ENCODE measurements at places on chromosomes 5 and 9.

DNA sequence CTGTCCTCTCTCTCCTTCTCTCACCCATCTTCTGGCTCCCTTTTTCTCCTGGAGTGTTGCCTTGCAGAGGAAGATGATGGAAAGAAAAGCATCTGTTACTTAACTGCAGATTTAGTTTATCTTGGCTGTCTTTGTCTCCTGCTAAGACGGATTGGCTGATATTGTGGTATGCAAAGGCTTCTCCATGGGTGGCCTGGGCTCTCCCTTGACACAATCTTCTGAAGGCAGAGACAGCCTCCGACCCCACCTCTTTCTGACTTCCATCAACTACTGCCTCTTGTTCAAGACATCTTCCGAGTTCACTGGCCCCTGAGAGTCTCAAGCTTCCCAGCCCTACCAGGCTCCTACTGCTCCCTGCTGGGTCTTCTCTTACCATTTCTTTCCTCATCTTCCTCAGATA is 403.7 kb downstream of the LRRC70 start:
- DNase-seq: peak; percentile 20

DNA sequence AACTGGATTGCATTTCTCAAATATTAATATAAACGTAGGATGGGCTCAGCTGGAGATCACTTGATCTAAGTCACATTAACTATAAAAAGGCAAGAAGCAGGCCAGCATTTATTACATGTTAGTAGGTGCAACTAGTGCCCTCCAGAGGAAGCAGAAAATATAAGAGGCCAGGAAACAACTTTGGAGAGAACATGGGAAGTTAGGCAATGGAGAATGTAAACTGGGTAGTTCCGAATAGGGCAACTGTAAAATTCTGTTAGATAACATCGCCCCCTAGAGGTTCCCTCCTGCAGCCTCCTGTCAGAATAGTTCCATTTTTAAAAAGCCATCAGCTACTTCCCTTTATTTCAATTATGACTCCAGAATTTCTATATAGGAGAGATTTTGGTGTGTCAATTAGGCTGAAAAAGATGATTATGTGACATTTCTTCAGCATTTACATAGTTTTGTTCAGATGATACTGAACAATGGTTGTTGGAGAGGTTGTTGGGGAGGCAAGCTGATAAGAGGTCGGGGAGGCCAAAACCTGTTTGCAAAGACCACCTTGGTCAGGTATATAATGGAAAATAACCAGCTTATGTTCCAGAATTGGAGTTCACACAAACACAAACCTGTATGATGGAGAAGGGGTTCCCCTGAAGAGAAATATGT is 22.4 kb downstream of the CCL28 start:
- DNase-seq: peak; percentile 56

GRCh38 chr5:23089286-23089685 is 236.1 kb upstream of the CDH12 start:
- DNase-seq: no peak

- DNase-seq: no peak
Observed at GRCh38 chr5:60417500-60418181, 282.3 kb downstream of the DEPDC1B start.

DNA sequence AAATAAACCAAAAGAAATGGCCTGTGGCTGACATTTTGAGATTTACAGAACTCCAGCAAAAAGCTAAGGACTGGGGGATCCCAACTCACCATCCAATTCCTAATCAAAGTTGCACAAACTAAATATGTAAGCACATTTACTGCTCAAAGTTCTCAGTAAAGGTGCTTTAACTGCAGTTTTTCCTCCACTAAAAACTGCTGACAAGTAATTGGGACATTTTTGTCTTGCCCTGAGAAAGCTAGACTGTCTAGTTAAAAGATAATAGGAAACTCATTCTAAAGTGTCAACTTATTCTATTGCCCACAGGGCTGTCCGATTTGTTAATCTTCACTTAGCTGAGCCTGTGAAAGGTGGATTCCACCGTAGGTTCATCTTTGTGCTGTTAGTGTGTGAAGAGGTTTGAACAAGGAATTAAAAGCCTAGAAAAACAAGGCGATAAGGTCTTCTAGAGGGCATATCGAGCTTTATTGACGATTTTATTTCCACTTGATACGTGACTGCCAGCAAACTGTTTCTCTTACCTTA is 1.0 kb downstream of the DOCK8 start:
- no peak for DNase-seq

GRCh38 chr9:76158713-76159112 is 235.5 kb downstream of the RFK start:
- no peak for DNase-seq

DNA sequence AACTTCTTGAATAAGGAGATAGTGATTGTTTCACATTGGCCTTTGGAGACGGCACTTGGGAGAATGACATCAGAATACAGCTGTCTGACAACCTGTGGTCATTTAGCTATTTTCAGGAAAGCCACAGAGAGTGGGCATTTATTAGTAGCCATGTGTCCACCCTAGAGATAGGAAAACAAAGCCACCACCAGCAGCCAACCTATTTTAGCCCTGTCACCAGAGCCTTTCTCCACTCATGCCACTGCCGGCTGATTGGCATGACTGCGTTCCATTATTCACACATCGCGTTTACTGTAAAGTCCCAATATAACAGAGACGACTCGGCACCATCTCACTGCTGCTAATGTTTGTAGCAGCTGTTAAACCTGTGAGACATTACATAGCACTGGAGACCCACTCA is 330.1 kb downstream of the NDUFS4 start:
- no peak for DNase-seq

DNA sequence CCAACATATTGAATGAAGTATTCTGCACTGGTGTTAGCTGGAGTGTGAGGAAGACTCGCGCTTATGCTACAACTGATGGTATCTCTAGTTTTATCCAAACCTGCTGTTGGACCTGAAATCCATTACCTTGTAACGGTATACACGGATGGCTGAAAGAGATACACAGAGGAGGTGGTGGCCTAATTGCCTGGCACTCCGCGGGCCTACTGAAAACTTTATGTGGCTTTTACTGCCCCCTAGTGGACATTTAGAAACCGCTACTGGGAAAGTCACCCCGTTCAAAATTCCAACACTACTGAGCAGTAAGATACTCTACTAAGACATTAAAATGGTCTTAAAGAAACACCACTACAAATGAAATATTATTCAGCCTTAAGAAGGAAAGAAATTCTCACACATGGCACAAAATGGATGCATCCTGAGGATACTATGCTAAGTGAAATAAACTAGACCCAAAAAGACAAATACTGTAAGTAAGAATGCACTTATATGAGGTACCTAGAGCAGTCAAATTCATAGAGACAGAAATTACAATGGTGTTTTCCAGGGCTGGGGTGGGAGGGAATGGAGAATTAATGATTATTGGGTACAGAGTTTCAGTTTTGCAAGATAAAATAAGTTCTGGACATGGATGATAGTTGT is 100.4 kb downstream of the TTLL11 start:
- DNase-seq: no peak

- DNase-seq: no peak
Observed at GRCh38 chr9:33254211-33254610, 10.3 kb downstream of the BAG1 start.

GRCh38 chr9:137610944-137611343 is 5.5 kb downstream of the ARRDC1 start:
- no peak for DNase-seq

DNA sequence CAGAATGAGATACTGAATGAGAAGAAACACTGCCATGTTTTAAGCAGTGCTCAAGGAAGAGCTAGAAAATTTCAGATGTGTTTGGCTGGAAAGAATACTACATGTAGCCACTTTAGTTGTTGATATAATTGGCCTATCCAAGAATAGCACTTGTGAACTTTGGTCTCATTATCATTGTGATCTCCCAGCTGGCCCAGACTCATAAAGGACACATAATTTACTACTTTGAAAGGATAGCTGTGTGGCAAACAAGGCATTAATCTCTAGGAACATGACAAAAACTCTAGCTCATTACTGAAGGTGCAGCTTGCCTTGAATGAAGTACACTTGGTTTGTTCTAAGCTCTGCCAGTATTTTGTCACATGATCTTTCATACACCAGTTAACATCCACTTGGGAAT is 356.3 kb downstream of the CSNK1G3 start:
- DNase-seq: no peak

GRCh38 chr5:146646441-146646840 is 130.5 kb upstream of the GPR151 start:
- DNase-seq: no peak

GRCh38 chr5:145198525-145199260 is 636.4 kb downstream of the PRELID2 start:
- DNase-seq: no peak

GRCh38 chr5:105639068-105639467 is 2031.7 kb downstream of the EFNA5 start:
- DNase-seq: no peak

GRCh38 chr9:101677861-101678260 is 60.6 kb downstream of the GRIN3A start:
- DNase-seq: no peak

DNA sequence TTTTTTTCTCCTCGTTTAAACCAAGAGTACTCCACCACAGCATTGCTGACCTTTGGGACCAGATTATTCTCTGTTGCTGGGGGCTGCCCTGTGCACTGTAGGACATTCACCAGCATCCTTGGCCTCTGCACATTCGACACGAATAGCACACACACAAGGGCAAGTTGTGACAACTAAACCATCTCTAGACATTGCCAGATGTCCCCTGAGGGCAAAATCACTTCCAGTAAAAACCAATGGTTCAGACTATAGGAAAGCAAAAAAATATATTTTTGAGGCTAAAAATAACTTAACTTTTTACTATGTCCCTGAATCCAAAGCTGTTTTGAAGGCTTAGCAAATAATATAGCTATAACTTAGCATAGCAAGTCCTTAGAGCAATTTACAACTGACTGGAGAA is 65.9 kb downstream of the SEMA5A start:
- DNase-seq: no peak

DNA sequence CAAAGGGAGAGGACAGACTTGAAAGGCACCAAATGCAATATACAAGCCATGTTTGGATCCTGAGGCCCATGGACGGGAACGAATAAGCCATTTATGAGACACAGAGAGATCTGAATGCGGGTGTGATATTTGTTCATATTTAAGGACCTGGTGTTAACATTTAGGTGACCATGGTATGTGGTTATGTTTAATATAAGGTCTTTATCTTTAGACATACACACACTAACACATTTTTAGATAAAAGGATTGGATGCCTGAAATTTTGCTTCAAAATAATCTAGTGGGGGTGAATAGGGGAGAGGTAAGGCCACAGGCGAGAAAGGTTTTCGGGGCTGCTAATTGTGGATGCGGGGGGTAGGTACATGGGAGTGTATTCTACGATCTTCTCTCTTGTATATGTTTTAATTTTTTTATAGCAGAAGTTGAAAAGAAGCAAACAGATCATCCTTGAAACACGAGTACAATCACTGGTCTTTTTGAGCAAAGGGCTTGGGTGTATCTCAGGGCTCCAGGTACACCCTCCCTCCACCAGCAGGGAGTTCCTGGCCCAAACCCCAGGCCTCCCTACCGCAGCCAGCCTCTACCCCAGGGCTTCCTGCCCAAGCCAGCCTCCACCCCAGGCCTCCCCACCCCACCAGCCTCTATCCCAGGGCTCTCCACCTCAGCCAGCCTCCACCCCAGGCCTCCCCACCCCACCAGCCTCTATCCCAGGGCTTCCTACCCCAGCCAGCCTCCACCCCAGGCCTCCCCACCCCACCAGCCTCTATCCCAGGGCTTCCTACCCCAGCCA is 12.2 kb downstream of the AKNA start:
- DNase-seq: no peak

GRCh38 chr5:27911216-27911615 is 872.8 kb upstream of the CDH9 start:
- no peak for DNase-seq

DNA sequence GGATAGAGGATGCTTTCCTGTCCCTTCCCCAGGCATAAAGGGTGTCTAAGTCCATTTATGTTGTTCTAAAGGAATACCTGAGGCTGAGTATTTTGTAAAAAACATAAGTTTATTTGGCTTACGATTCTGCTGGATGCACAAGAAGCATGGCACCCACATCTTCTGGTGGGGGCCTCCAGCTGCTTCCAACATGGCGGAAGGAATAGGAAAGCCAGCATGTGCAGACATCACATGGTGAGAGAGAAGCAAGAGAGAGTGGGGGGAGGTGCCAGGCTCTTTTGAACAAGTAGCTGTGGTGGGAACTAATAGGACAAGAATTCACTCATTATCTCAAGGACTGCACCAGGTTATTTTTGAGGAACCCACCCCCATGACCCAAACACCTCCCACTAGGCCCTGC is 77.2 kb downstream of the ADCY2 start:
- DNase-seq: no peak

- DNase-seq: no peak
Observed at GRCh38 chr5:76861612-76862011, 11.8 kb downstream of the S100Z start.

DNA sequence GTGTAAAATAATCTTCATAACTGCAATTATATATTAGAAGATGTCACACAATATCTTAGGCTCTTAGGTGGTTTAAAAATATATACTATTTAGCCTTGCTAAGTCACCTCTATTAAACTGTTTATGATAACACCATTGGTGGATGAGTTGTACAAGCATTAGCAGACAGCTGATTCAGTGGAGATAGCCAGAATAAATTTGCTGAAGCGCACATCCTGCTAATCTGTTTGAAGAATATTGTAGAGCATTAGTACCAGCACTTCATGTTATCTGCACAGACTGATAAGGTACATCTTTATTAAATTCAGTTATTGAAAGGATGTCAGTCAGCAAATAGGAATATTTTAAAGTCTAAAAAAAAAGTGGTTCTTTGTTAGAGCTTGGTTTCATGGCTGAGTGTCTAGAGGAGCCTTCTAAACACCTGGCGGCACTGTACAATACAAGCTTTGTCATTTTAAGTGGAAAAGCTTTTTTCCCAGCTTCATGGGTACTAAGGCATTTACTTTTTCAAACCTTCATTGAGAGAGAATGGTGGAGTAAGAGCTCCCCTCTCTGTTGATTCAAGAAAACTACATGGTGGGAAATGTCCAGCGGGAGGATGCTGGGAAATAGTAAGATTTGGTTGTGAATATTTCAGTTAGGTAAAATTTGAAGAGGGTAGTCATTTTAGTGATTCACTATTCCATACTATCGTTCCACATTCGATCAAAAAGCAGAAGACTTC is 275.1 kb downstream of the SLF1 start:
- peak; percentile 38 for DNase-seq

- DNase-seq: no peak
Observed at GRCh38 chr9:79542735-79543620, 28.8 kb upstream of the TLE4 start.

- DNase-seq: no peak
Observed at GRCh38 chr5:4544049-4544670, 596.0 kb upstream of the ADAMTS16 start.

- DNase-seq: no peak
Observed at GRCh38 chr9:81635521-81636254, 53.7 kb downstream of the TLE1 start.

DNA sequence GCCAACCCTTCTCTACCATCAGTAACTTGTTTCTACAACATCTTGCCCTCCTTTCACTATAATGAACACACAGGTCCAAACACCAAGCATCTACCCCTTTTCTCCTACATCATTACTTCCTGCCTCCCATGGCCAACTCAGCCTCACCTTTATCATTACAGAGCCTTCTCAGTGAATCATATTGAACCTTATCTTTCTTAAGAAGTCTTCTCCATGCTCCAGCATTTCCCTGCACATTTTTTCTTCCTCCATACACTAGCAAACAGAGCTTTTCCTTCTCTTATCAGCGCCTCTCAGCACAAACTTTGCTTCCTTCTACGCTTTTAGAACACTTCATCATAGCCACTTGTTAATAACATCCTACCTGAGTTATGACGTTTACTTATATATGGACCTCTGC is 148.2 kb downstream of the ARL15 start:
- DNase-seq: no peak

- DNase-seq: no peak
Observed at GRCh38 chr9:76336027-76336426, 58.2 kb downstream of the RFK start.

All from iPS DF 19.7 (cell line).